ENCODE measurements at places on chromosomes 2 and 18. TPM values are rescaled to one million over a fixed set of nuclear protein-coding genes. Genes with fewer than 3 reads are reported as not detected.

The GNAL gene
- total RNA-seq, result 0.51 TPM

The RANBP2 gene
- 126 TPM for total RNA-seq

GRCh38 chr18:56575819-56576663 lies 62.4 kb downstream of the TXNL1 start:
- peak; percentile 83 for DNase-seq

- DNase-seq, result no peak
Observed at GRCh38 chr18:13834496-13835015, 10.6 kb downstream of the MC5R start.

DNA sequence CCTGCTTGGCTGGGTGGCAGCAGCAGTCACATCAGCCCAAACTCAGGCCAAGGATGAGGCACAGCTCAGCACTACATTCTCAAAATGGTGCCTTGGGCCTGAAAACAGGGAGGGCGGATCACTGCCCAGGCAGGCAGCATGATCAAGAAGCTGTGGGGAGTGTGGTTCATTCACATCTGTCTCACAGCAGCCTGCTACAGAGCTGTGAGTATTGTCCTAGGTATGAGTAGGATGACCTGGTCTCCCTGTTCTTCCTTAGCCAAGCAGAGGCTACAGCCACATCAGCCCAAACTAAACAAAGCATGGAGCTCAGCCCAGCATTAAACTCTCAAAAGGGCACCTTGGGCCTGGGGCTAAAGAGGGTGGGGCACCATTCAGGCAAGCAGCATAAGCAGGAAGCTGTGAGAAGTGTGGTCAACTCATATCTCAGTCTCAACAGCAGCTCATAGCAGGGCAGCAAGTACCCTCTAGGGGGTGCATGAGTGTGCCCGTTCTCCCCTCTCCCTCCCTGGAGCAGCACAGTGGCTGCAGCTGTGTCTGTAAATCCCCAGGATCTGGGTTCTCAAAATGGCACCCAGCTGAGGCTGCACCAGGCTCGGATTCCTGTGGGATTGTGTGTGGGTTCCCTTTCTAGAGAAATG lies 139.6 kb downstream of the TRABD2A start:
- peak; percentile 13 for DNase-seq

DNA sequence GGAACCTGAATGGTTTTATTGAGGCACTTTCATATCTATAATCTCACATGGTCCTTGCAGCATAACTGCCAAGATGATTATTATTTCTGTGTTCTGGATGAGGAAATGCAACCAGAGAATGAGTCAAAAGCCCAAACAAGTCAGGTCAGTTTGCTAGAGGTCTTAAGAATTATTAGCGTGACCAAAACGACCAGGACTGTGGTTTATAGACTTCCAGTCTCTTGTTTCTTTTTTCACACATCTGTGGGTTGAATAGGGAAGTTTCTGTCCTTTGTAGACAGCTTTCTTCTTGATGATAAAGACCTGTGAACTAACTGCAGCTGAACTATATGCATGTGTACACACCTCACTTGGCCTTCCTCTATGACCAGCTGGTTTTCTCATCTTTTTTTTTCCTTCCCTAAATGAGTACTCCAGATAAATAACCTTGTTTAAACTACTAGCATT lies 13.9 kb downstream of the ADAM23 start:
- DNase-seq, result no peak

DNA sequence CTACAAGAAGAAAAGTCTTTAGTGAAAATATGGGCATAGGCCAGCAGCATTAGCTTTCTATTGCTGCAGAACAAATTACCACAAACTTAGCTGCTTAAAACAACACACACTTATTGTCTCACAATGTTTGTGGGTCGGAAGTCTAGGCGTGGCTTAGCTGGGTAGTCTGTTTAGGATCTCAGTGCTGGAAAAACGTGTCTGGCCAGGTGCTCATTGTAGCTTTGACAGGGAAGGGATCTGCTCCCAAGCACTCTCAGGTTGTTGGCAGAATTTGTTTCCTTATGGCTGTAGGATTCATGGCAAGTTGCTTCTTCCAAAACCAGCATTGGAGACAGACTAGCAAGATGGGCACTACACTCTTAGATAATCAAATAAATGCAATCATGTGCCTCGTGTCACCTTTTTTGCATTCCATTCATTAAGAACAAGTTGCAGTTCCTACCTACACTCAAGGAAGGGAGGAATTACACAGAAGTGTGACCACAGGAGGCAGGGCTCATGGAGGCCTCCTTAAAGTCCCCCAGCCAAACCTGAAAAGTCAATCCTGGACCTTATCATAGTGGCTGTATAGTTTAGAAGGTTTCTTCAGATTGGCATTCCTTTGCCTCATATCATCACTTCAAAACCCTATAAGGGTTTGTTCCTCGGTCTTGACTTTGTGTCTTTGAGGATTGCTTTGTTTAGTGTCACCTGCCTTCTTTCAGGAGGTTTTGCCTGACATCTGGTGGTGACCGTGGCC lies 17.3 kb downstream of the MRPL30 start:
- DNase-seq, result peak; percentile 2

DNA sequence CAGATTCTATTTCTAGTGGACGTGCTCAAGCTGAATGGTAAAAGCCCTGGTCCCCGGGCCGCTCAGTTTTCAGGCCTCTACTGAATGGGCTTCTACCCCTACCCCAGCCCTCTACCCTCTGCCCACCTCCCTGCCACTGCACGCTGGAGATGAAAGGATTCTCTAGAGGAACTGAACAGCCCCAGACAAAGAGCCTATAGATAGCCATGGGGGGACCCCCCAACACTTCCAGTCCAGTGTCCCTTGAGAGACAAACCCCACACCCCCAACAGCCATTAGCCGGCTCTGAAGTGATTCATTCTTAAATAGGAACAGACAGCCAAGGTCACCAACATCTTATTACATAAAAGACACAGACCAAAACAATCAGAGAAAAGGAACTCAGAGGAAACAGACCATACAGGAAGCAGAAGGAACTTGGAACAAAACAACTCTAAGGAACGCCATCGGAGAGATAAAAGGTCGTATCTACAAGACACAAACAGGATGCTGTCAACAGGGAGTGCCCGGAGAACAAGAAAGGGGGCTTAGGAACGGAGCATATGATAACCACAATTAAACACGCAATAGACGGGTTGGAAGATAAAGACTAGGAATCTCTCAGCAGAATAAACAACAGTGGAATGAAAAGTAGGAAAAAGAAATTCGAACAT lies 23.5 kb downstream of the TMEM37 start:
- peak; percentile 74 for DNase-seq

DNA sequence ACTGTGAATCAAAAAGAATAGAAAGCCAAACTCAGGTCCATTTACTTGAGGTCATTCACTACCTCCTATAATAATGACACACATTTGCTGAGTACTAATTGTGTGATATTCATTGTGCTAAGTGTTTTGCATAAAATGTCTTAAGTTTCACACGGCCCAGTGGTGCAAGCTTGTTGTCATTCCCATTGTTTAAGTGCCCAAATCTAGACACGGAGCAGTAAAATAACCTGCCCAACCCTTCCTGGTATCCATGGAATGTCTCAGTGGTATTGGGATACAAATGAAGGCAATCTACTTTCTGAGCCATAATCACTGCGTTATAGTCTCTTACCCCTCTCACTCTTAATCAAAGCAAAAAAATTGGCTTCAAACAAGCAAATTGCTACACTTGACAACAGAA lies 233.3 kb downstream of the NCKAP5 start:
- DNase-seq, result no peak

DNA sequence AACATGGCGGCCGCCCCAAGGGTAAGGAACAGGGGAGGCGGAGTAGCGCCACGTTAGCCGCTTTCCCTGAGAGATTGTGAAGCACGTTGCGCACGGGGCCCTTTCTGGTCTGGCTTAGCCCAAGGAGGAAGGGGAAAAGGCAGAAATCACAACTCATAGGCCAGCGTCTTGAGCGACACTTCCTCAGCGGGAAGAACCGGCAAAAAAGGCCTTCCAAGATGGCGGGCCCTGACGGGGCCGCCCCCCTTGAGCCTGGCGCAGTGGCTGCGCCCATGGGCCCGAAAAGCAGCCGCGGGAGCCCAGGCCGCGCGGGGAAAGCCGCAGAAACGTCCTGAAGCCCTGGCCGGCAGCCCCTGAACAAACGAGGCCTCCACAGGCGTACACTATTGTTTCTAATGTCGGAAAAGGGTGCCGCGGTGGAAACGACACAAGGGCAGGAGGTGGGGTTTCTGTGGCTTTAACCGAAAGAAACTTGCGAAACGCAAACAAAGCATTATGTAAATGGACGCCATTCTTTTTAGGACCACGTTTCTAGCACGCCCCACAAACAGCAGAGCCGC lies 919 bp upstream of the PCBP1 start:
- peak; percentile 95 for DNase-seq

- no peak for DNase-seq
Observed at GRCh38 chr18:42341423-42341822, 386.4 kb downstream of the PIK3C3 start.

DNA sequence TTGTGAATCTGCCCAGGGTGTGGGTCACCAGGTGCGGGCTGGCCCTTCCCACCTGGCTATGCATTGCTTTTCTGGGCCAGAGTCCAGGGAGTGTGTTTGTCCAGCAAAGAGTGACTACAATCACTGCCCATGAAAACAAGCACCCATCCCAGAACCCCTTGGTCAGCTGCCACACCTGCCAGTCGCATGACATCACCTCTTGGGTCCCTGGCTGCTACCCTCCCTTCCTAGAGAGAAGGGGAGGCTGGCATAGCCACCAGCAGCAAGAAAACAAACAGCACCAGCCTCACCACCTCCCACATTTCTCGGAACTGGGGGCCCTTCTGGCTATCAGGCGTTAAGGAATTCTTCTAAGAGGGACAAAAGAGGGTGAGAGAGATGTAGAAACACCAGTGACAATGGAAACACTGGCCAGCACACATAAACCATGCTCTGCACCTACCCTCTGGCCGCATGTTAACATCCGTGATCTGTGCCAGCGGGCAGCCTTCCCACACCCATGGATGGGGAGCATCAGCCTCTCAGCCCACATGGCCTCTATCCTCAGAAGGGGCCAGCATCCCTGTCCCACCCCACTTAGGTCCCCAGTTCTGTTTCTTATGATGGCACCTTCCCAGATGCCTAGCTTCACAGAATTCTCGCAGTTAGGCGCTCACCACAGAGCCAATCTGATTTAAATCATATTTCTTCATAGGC lies 109.7 kb upstream of the GLI2 start:
- no peak for DNase-seq

DNA sequence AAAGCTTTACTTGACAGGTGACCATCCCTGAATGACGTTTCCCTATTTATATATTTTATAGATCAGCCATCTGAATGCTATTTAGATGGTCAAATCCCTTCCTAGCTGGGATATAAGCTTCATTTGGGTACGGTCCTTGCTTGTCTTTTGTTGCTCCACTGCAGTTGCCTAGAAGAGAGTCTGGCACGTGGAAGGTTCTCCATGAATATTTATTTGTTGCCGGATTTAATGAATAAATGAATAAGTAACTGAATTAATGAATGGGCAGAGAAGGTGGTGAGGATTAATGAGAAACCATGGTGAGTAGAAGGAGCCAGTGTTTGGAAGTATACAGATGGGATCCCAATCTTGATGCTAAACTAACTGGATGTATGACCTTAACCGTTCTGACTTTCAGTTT lies 222.1 kb downstream of the LPIN1 start:
- DNase-seq, result no peak

DNA sequence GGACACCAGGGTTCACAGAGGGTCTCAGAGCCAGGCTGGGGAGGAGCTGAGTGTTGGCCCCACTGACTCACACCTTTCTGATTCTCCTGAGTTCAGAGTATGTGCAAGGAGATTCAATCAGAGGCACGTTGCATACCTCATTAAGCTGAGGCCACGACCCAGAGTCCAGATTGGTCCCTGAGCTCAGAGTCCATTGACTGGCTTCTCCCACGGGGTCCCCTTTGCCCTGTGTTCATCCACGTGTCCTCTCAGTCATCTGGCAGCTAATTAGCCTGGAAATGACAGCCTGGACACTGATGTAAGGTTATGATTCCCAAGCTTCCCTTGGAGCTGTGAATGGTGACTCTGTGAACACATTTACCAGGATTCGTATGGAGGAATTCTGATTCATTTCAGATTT lies 267.2 kb downstream of the SH3BP4 start:
- no peak for DNase-seq

DNA sequence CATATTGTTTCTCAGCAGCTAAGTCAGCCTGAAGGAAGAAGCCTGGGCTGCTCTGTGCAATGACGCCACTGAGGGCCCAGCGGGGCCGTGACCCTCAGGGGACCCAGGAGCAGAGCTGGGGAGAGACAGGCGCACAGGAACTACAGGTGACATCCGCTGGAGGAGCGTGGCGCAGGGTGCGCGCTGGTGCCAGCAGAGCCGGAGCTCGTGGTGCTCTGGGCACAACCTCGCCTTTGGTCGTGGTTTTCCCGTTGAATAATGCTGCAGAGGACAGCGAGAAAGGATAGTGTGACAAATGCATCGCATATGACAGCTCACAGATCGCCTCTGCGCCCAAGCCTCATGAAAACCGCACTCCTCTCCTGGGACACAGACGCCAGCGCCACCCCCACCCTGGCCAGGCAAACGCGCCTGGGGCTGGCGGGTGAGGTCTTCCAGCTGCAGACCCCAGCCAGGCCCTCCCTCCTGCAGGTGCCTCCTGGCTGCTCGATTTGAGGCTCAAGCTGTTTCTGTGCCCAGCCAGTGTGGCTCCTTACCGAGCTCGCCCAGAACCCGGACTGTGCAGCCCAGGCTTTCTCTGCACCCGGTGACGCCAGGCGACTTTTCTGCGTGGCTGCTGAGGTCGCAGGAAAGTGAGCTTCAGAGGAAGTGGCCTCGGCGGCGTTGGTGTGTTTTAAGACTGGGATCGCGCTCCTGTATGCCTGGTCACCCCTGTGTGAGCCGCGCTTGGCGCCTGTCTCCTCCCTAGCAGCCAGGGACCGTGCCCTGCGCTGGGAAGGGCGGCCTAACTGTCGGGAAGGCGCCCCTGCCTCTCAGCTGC lies 583.1 kb upstream of the HS6ST1 start:
- DNase-seq, result no peak

- DNase-seq, result peak; percentile 19
Observed at GRCh38 chr2:56202381-56203121, 18.8 kb downstream of the CCDC85A start.

DNA sequence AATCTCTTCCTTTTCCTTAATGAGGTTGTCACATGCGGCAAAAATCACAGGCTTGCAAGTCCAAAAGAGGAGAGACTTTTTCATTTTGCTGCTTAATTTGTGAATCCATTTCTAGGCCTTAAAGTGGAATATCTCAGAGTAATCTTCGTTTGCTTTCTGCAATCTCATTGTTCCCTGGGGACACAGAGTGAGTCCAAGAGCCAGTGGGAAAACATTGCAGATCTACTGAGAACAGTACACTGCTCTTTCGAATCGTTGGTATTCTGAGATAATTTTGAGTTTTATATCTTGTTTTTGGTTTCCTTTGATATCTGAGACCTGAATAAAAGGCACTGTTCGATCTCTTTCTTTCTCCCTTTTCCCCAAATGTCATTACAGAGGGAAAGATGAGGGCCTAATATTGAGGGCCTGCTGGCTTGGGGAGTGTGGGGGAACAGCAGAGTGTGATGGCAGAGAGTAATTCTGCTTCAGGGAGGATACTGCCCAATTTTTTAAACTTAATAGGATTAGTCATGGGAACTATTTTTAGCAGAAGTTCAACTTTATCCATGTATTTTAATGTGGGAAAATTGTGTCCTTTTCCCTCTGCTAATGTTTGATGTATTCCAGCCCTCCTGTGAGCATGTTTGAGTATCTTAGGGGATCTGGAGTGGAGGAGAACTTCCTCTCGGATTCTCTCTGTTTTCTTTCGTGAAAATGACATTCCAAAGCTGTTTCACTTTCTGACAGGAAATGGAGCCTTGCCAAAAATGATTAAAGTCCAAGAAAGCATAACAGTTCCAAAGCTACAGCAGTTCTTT lies 418.2 kb upstream of the ZEB2 start:
- peak; percentile 87 for DNase-seq

All from dermis blood vessel endothelial cell (primary cell).